Posterior cingulate gyrus (tissue), 11 donors: ENCODE measurements at places on chromosomes 1 and 21.

DNA sequence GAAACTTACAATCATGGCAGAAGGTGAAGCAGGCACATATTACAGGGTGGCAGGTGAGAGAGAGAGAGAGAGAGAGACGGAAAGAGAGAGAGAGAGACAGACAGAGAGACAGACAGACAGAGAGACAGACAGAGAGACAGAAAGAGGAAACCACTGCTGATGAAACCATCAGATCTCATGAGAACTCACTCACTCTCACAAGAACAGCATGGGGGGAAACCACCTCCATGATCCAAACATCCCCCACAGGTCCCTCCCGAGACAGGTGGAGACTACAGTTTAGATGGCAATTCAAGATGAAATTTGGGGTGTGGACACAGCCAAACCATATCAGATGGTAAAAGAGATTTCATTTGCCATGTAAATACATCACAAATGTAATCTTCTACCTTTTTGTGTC lies 708.1 kb downstream of the MRPL39 start:
- no peak for DNase-seq

DNA sequence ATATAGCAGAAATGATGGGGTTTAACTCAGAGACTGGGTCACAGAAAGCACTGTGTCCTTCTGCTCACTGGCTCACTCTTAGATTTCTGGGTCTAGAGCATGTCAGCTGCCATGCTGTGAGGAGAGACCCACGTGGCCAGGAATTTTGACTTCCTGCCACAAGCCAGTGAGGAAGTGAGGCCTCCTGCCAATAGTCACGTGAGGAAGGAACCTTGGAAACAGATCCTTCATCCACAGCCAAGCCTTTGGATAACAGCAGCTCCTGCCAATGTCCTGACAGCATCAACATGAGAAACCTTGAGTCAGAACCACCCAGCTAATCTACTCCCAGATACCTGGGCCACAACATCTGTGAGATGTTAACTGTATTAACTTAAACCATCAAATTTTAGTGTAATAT lies 114.5 kb upstream of the PLPPR5 start:
- no peak for DNase-seq

DNA sequence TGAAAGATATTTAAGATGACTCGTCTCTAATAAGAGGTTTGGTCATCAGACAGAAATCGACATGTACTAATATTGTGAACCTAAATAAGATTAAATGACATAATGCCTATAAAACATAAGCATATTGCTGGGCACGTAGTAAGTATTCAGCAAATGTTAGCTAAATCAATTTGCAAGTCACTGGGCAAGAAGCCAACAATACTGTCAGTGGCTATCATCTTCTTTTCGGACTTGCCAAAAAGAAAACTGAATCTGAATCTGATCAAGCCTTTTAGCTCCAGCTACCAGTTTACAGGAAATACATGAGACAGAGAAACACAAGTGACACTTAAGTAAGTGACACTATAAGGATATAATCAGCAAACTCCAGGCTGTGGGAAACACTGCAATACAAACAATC lies 46.0 kb downstream of the RPL5 start:
- DNase-seq = no peak

- DNase-seq = no peak
These were observed 1.3 kb downstream of the SLC9C2 start for GRCh38 chr1:173601588-173601987.

- no peak for DNase-seq
These were observed 4.8 kb downstream of the DNAI4 start for GRCh38 chr1:66919828-66920227.

DNA sequence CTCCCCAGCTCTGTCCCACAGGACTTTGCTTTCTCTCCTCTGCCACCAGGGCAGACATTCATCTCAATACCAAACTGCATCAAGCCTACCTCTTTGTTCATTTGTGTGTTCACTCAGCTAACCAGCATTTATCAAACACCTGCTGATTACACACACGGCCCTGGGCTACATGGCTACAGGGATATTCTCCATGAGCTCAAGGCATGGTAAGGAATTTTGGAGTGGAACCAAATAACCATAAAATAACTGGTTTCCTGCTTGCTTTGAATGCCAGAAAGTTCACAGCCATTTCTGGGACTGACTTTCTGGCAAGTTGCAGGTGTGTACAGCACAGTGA lies 54.6 kb downstream of the LDLRAD2 start:
- DNase-seq = no peak

GRCh38 chr1:234570329-234571120 lies 39.5 kb downstream of the IRF2BP2 start:
- DNase-seq = no peak

DNA sequence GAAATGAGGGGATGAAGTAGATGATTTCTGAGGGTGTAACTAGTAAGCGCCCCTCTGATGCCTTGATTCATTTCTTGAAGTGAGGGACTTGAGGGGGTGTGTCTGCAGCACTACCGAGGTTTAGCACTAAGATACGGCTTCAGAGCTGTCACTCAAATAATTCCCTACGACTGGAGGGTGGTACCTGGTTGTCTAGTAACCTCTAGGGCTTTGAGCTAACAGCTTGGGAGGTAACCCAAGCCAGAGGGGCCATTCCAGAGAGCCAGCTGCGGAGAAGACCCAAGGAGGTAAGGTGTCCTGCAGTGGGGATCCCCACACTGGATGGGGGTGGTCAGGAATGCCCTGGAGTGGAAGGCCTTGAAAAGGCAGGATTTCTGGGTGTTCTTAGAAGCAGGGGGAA lies at the start of gene TTC24:
TTC24 (plus strand) TSS at position 252 of the 400 bp plus-strand sequence. CDS start 1,642 bp downstream, outside the sequence.
- peak; percentile 36 for DNase-seq

DNA sequence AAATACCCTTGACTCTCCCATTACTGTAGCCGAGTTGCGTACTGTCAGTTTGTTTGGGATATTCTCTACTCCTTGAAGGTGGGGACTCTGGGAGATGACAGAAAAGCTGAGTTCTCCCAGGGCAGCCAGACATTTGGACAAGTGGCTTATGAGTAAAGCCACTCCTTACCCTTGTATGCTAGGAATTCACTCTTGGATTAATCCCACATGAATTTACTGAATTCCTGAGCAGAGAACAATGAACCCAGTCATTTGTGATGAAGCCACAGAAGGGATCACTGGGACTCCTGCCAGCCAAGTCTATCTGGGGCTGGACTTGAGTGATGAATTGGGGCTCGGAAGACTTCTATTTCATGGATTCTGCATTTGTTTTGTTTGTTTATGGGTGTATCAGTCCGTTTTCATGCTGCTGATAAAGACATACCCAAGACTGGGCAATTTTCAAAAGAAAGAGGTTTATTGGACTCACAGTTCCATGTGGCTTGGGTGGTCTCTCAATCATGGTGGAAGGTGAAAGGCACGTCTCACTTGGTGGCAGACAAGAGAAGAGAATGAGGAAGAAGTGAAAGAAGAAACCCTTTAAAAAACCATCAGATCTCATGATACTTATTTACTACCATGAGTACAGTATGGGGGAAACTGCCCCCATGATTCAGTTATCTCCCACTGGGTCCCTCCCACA lies 25.1 kb downstream of the C1orf116 start:
- no peak for DNase-seq

- no peak for DNase-seq
These were observed 12.4 kb downstream of the TMEM201 start for GRCh38 chr1:9600861-9601834.
